ENCODE measurements at places on chromosomes 4 and X.

DNA sequence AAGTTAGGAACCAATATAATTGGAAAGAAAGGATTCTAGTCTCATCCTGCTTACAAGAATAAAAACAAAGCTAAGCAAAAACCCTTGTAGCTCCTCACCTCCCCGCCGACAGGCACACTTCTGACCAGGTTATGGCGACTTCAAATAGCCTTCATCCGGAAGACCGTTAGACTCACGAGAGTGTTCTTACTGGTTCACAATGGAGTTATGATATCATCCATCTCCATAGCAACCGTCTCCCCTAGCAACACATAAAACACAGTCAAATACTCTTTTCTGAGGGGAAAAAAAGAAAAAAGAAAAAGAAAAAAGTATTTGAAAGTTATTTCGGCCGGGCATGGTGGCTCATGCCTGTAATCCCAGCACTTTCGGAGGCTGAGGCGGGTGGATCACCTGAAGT lies at the start of gene IL13RA2:
IL13RA2 (minus strand) TSS at position 162 of the 400 bp plus-strand sequence. CDS start 347 bp downstream, outside the sequence.
- no peak for DNase-seq

DNA sequence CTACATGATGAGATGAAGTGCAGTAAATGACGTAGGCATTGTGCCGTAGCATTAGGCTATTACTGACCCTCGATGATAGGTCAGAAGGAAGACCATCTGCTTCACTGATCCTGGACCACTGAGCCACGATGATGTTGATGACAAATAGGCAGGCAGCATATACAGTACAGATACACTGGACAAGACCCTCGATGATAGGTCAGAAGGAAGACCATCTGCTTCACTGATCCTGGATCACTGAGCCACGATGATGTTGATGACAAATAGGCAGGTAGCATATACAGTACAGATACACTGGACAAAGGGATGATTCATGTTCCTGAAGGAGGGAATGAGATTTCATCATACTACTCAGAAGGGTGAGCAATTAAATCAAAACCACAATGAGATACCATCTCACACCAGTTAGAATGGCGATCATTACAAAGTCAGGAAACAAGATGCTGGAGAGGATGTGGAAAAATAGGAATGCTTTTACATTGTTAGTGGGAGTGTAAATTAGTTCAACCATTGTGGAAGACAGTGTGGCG lies 50.9 kb downstream of the BEND4 start:
- no peak for DNase-seq

DNA sequence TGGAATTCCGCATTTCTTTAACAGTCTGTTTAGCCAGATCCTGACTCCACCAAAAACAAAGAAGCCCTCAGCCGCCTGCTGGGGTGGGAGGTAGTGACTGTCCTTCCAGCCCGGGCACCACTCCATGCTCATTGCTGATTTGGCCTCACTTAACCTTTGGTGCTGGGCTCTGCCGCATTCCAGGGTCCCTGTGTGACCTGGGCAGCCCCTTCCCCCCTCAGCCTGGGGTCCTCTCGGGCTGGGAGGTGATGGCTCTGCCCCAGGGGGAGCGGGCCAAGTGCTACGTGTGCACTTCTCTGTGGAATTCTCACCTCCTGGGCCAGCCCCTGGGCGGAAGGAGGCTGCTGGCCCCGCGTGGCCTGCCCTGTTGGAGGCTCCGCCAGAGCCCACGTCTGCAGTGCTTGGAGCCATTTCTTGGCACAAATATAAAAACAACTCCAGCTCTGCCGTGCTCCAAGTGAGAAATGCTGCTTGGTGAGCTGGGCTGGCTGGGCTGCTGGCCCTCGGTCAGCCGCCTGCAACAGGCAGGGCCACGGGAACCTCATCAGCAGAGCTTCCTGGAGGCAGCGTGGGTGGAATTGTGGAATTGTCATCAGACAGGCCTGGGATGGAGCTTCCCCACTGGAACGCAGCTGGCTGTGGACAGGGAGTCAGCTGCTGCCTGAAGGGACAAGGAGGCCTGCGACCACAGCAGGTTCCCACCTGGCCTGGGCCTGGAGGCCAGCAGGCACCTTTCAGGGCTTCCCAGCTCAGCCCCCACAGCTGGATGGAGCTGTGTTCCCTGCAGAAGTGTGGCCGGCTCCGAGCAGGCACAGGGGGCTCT lies 66.0 kb downstream of the TRMT44 start:
- DNase-seq: no peak

DNA sequence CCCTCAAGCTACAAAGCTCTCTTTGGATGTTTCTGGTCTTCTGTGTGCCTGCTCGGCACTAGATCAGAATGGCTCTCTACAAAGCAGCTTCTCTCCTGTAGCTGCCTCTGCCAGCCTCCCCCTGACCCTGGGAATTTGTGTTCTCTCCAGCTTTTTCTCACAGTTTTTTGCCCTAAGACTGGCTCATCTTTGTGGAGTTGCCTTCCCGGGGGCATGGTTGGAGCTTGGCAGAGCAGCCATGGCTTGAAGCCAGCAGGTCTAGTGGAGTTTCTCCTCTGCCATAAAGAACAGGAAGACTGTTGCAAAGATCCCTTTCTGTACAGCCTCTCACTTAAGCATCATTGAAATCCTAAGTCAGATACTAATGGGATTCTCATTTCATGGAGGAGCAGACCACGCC lies 163.3 kb upstream of the MAMLD1 start:
- no peak for DNase-seq

- DNase-seq: no peak
These were observed 24.5 kb downstream of the DHX15 start for GRCh38 chr4:24559889-24560288.

DNA sequence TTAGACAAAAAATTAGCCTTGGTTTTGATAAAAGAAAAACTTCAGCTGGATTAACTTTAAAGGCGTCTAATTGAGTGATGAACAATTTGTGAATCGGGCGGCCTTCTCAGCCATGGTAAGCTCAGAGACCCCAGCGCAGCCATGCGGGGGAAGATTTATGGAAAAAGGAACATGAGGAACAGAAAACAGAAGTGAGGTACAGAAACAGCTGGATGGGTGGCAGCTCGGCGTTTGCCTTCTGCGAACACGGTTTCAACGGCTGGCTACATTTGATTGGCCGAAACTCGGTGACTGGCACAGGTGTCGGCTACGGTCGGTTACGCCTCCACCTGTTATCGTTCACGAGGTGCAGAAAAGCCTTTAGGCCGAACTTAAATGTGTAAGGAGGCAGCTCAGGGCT lies 401.4 kb upstream of the FAT1 start:
- no peak for DNase-seq

GRCh38 chr4:10048941-10049697 lies 27.8 kb upstream of the SLC2A9 start:
- DNase-seq: no peak

DNA sequence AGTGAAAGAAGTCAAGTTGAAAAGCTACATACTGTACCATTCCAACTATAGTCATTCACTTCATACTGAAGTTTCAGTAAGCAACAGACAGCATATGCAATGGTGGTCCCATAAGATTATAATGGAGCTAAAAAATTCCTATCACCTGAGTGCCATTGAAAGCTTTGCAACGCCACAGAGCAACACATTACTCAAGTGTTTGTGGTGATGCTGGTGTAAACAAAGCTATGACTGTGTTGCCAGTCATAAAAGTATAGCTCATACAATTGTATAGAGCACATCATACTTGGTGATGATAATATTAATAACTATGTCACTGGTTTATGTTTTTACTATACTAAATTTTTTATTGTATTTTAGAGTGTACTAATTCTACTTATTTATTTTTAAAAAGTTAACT lies 78.9 kb downstream of the NAF1 start:
- no peak for DNase-seq

GRCh38 chr4:99610605-99611175 lies 36.1 kb downstream of the MTTP start:
- DNase-seq: no peak

- DNase-seq: no peak
These were observed 30.2 kb upstream of the TENM3 start for GRCh38 chr4:182213004-182213403.

DNA sequence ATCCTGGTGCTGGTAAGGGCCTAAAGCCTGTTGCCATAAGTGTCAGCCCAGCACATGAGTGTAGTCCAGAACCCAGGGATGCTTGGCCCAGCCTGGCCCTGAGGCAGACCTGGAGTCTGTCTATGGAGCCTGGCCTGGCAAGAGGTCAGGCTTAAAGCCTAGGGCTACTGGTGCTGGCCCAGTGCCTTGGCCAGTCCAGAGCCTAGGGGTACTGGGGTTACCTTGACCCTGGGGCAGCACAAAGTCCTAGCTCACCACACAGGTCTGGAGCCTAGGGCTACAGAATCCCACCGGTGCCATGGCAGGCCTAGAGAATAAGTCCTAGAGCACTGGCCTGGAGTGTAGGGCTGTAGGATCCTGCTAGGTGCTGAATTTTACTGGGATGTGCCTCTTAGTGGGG lies 393.8 kb downstream of the MAGEE1 start:
- peak; percentile 3 for DNase-seq

DNA sequence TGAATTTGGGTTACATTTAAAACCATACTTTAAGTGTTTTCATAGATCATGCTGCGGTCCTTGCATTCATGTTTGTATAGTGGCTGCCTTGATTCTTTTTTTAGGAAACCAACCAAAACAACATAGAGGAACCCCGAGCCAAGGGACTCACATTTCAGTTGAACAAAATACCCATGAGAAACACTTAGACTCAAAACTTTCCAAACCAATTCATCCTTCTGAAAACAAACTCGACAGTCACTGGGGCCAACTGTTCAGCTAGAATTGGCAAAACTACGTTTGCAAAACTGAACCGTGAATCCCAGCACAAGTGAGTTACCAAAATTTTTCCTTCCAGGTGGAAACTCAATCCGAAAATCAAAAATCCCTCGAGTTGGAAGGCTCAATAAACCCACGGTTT lies 1.4 kb downstream of the ADGRA3 start:
- no peak for DNase-seq

DNA sequence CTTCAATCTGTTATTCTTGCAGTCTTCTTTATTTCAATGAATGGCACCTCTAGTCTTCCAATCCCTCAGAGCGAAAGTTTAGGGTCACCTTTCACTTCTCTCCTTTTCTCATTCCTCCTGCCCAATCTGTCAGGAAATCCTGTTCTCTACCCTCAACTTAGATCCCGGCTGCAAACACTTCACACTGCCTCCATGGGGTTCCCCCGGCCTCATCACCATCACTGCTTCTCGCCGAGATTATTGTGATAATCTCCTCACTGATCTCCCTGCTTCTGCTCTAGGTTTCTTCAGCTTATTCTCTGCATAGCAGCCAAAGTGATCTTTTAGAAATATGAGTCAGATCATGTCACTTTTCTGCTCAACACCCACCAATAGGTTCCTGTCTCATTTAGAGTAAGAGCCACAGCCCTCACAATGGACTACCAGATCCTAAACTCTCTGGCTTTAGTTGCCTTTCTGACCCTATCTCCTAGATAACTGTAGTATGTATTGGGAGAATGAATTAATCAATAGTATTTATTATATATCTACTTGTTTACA lies 43.6 kb upstream of the TBC1D9 start:
- no peak for DNase-seq

- no peak for DNase-seq
These were observed 2.8 kb downstream of the RTL5 start for GRCh38 chrX:72128881-72129280.

GRCh38 chr4:3829956-3830773 lies 64.0 kb downstream of the ADRA2C start:
- DNase-seq: no peak

- no peak for DNase-seq
These were observed 10.9 kb downstream of the AFAP1 start for GRCh38 chr4:7928711-7929110.

- DNase-seq: no peak
These were observed 12.7 kb downstream of the IL1RAPL1 start for GRCh38 chrX:28599957-28600356.

GRCh38 chr4:53150631-53151488 lies 215.0 kb downstream of the SCFD2 start:
- no peak for DNase-seq

GRCh38 chrX:101932249-101932570 lies 383 bp upstream of the ZMAT1 start:
- no peak for DNase-seq

DNA sequence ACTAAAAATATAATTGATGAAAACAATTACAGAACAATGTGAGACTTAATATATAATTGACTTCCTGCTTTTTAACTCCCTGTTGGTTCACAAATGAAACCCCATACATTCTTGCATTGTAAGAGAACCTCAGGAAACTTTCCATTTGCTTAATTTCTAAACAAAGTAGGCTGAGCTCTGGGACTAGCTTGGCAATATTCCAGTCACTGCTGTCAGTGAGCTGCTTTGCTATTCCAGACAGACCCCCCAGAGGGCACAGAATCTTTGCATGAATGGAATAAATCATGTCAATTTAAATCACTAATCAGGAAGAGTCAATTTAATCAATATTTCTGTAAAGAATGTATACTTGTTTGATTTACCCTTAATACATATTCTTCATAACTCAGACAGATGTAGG lies 110.6 kb downstream of the NEXMIF start:
- DNase-seq: no peak

GRCh38 chr4:168484626-168485025 lies 4.3 kb upstream of the DDX60L start:
- no peak for DNase-seq

DNA sequence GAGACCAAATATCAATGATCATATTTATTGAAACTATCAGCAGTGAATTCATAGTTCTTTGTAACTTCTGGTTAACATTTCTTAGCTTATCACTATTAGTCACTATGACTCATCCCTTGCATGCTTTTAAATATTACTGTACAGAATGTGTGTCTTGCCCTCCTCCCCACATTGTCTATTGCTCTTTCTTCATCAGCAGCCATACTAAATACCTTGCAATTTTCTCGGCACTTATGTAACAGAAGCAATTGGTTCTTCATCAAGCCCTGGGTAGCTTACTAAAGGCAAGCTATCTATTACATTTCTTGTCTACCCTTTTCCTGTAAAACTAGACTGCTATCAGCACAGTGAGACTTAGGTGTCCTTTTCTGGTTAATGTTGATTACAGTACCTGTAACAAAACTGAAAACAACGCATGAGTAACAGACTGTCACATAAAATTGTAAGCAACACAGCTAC lies 8.2 kb downstream of the KLHL4 start:
- DNase-seq: no peak

Data from cortex of kidney (tissue), 1 donor.